ENCODE measurements at places on chromosomes 7 and 10.

DNA sequence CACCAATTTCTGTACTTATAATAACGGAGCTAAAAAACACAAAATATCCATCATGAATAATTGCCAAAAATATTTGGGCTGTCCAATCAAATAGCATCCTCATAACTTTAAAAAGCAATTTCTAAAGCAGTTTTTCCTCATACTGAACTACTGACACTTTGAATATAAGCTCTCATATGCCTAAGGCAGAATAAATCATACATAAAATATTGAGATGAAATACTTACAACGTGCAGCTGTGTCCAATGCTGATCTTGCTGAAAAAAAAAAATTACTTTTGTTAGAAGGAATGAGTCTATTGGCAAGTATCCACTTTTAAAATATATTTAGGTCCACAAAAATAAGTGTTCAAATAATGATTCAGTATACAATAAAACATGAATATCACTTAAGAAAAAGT lies 24.2 kb downstream of the FAM3C start:
- DNase-seq: no peak

- no peak for DNase-seq
Observed at GRCh38 chr7:127900141-127900540, 131.1 kb downstream of the LRRC4 start.

DNA sequence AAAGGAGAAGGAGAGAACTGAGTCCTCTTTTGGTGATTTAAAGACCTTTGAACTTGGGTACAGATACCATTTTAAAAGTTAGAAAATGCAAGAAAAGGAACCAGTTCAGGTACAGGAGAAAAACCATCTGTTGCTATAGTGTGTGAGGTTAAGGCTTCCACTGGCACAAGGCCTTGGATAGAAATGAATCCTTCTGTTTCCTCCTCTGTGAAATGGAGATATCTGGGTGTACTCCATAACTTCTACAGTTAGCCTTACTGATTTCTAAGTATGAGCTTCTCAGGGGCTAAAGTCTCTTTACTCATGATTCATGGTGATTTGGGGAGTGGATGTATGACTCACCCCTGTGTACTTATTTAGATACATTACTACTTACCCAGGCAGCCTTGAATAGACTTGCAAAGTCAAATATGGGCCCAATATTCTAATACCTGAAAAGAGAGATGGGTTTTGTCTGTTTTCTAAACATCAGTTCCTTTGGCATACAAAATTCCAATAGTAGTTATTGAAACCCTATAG lies 117.2 kb upstream of the ADO start:
- no peak for DNase-seq

DNA sequence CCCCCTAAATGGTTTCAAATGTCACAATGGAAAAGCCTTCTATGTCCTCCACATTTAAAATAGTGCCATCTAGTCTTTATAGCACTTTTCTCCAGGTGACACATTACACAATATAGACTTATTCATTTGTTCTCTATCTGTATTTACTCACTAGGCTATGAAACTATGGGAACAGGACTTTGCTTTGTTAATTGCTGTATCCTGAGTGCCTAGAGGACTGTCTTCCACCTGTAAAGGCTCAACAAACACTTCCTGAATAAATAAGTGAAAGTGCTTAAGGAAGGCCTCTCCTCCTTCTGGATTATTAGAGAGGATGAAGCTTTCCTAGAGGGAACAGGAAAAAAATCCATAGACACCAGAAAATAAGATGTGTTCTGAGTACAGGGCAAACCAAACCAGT lies 397.6 kb upstream of the LRRN3 start:
- DNase-seq: no peak

DNA sequence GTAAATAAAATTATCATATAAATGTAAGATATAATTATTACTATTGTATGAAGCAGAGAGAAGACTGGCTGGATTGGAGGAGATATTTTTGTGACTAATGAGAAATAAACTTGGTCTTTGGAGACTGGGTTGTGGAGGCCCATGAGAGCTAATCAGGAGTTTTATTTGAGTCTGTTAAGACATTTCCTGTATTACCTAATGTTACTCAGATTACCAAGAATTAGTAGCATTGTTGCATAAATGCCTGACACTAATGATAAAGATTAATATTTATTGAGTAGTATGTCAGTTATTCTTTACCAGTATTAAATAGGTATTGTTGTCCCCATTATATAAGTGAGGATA lies 7.1 kb downstream of the CCDC126 start:
- no peak for DNase-seq

GRCh38 chr10:11328264-11329061 lies 283.0 kb downstream of the USP6NL start:
- no peak for DNase-seq

- DNase-seq: no peak
Observed at GRCh38 chr10:132883391-132883881, 58.9 kb downstream of the CFAP46 start.

DNA sequence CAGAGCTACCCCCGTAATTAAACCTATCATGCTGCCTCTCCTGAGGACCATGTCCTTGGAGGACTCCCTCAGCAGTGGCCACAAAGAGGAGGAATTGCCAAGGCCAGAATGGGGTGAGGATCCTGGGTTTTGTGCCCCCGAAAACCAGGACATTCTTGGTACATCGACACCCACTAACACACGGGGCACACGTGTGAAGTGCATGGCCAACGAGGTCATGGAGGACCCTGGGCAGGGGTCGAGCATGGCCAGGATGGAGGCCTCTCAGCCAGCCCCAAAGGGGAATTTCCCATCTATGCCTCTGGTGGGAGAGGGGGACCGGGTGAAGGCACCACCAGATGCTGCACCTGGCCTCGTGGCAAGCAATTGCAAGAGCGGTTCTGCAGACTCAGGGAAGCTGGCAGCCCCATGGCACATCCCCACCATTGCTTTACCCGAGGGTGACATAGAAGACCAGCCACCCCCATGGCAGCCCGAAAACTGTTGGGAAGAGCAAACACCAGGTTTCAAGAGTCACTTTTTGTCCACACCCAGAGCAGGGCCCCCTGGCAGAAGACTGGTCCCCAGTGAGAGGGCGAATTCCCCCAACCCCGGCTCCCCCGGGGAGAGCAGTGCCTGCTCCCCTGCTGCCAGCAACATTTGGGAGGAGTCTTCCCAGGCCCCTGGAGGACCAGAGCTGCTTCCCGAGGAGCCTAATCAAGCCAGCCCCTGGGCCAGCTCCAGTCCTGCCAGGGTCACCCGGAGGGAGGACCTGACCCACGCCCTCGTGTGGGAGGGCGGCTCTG lies 26.4 kb downstream of the C10orf71 start:
- DNase-seq: no peak

- DNase-seq: no peak
Observed at GRCh38 chr10:75660823-75661222, 229.4 kb downstream of the LRMDA start.

DNA sequence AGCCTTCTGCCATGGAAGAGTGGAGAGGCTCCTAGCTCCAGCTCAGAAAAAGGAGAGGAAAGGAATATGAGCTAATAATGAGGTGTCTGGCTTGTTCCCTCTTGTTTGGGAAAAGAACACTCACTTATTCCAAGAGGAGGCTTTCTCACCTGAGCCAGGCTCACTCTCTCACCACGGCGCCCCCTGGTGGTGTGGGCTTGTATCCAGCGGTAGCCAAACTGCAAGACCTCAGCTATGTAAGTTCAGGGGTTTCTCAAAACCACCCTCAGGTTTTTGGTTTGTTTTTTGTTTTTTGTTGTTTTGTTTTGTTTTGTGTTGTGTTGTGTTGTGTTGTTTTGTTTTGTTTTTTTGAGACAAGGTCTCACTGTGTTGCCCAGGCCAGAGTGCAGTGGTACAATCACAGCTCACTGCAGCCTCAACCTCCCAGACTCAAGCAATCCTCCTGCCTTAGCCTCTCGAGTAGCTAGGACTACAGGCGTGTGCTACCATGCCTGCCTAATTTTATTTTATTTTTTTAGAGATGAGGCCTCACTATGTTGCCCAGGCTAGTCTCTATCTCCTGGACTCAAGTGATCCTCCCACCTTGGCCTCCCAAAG lies 124.0 kb downstream of the TMEM130 start:
- peak; percentile 79 for DNase-seq

DNA sequence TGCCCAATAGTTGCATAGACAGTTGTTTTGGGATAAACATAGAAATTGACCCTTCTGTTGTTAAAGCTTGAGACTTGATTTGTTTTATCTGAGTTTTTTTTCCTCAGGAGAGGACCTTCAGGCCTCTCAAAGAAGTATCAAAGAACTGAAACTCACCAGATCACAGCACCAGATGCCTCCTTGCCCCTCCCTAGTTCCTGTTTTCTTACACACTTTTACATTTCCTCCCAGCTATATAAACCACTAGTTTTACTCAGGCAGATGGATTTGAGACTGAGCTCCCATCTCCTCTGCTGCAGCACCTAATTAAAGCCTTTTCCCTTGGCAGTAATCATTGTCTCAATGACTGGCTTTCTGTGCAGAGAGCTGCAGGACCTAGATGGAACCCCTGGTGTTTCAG lies 150.6 kb upstream of the NRG3 start:
- no peak for DNase-seq

DNA sequence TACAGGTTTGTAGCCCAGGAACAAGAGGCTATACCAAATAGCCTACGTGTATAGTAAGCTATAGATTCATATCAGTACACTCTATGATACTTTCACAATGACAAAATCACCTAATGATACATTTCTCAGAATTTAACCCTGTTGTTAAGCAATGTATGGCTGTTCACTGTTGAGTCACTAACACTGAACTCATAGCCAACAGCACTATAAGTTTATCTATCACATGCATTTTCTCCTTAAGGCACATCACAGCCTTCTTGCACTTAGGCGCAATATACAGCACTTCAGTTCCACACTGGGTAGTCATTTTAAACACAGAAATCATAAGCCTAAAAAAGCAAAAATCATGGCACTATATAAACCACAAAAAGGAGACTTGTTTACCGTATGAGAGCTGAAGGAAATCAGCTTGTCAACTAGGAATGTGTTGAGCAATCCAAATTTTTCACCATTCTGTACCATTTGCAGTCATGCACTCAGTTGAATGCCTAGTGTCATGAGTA lies 45.6 kb downstream of the ZNF438 start:
- DNase-seq: no peak

- no peak for DNase-seq
Observed at GRCh38 chr7:149293338-149293737, 31.3 kb downstream of the ZNF783 start.

DNA sequence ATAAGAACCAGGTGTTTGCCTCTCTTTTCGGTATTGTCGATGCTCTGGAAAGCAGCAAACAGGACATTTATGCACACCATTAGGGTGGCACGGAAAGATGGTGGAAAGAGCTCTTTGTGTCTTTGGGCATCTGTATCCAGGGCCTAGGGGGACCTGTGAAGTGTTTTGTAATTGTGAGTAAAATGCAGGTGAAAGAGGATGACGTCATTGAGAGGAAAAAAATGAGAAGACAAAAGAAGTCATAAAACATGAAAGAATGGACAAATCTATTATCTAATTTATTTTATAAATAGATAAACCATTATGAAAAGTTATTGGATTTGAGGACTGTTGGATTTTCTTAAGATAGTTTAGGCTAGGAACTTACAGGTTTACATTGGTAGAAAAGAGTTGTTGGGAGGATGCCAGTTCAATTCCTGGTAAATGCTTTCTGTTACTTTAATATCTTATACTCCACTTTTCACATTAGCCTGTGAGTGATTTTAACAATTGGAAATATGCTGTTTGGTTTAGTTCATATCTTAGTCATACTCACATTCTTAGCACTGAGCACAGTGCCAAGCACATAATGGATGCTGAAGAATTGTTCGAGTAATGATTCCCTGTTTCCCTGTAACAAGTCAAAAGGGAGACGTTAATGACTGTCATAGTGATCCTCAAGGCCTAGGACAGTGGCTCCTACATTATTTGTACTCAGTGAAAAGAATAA lies 62.6 kb downstream of the EXOC4 start:
- DNase-seq: no peak

DNA sequence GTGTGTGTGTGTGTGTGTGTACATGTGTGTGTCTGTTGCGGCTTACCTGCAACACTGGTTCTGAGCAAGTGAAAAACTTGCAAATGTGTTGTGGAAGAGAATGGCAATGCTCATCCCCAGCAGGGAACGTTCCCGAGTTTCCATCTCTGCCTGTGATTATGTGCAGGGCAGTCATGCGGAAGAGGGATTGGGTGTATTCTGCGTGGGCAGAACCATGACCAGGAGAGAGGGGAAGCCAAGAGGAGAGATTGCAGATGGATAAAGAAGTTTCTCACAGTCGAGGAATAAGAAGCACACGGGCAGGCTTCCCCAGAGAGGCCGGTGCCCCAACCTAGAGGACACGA lies 99.9 kb downstream of the CTBP2 start:
- DNase-seq: no peak

- no peak for DNase-seq
Observed at GRCh38 chr7:117259615-117260014, 63.2 kb downstream of the WNT2 start.

DNA sequence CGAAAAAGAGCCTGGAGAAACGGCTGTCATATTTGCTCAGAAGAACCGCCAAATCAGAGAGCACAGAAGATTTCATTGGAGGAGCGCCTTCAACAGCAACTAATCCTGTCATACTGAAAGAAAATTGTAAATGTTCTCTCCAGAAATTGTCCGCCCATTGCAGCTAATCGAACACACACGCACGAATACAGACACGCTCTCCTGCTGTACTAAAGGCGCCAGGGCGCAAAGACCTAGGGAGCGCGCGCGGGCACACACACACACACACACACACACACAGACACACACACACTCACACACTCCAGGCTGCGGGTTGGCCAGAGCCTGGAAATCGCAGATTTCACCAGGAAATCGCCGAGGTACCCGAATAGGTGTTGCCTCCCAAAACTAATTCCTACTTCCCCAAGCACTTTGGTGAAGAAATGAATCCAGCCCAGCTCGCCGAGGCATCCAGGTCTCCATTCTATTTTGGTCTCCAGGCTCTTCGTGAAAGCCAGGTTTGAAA lies at the start of gene CHRM2:
CHRM2 (plus strand) TSS at position 157 of the 505 bp plus-strand sequence. CDS start 146,214 bp downstream, outside the sequence.
- DNase-seq: no peak

GRCh38 chr7:159117366-159118196 lies 27.1 kb downstream of the VIPR2 start:
- DNase-seq: no peak

GRCh38 chr7:47401611-47402570 lies 180.0 kb downstream of the TNS3 start:
- no peak for DNase-seq

DNA sequence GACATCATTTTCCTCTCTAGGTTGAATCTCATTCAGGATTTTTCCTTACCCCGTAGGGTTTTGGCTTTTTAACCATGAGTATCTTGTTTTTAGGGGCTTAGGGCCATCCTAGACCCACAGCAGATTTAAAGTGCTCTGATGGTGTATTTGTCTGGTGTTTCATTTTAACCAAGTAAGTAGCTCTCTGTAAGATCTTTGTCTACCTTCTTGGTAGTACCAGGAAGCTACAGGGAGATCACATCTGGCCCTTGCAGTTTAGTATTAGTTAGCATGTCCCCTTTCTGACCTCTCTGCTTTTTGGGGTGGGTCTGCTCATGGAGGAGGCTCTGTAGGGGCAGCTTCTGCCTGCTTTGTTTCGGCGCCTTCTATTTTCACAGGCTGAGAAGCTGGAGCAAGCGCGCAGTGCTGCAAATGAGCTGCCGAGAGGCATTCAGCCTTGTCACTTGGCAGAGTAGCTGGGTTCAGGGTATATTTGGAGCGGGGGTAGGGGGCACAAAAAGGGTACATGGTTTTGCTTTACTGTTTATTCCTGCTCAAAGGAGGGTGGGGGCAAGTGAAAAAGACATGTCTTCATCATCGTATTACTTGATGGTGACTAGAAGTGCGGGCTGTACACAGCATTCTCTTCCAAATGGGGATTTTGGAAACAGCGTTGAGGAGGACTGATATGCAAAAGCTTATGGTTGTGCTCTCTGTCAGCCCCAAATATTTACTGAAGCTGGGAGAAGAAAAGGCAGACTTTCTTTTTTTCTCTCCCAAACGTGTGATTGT lies 146.3 kb downstream of the CELF2 start:
- no peak for DNase-seq

- no peak for DNase-seq
Observed at GRCh38 chr7:3861386-3861785, 560.3 kb downstream of the SDK1 start.

Measured in activated T-cell treated with anti-CD3 and anti-CD28 coated beads for 1 hour (primary cell).